ENCODE measurements at places on chromosomes 6 and 20. TPM values are rescaled to one million over a fixed set of nuclear protein-coding genes. Genes with fewer than 3 reads are reported as not detected.

- peak; percentile 100 for DNase-seq
Observed at GRCh38 chr6:40962241-40962640, 76.8 kb downstream of the UNC5CL start.

Gene HRH3
- not detected for total RNA-seq

Gene UST
- 14.4 TPM for total RNA-seq

Gene F13A1
- not detected for total RNA-seq

Gene FAM209B
- total RNA-seq, result not detected

GRCh38 chr6:170050591-170051041 lies 240.3 kb downstream of the DLL1 start:
- no peak for DNase-seq

DNA sequence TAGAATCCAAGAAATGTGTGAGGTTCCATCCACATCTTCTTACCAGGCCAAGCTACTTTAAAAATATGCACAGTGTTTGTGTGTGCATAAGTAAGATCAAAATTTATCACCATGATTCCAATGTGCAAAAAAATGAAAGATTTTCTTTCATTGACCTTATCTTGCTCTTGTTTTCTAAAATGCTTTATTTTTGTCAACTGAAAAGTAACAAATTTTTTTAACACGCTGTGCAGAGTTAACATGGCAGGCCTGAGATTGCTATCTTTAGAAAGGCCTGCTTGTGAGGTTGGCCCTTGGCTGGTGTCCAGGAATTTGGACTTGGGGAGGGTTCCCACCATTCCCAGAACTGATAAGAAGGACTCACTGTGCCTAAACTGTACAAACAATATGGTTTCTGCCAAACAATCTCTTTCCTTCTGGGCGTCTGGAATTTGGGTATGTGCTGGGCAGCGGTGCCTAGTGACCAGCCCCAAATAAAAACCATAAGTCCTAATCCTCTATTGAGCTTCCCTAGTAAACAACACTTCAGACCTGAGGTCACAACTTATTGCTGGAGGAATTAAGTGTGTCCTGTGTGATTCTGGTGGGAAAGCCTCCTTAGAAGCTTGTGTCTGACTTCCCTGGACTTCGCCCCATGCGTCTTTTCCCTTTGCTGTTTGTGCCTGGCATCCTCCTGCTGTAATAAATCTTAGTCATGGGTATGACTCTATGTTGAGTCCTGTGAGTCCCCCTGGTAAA lies 19.8 kb upstream of the MYLIP start:
- DNase-seq, result peak; percentile 14

DNA sequence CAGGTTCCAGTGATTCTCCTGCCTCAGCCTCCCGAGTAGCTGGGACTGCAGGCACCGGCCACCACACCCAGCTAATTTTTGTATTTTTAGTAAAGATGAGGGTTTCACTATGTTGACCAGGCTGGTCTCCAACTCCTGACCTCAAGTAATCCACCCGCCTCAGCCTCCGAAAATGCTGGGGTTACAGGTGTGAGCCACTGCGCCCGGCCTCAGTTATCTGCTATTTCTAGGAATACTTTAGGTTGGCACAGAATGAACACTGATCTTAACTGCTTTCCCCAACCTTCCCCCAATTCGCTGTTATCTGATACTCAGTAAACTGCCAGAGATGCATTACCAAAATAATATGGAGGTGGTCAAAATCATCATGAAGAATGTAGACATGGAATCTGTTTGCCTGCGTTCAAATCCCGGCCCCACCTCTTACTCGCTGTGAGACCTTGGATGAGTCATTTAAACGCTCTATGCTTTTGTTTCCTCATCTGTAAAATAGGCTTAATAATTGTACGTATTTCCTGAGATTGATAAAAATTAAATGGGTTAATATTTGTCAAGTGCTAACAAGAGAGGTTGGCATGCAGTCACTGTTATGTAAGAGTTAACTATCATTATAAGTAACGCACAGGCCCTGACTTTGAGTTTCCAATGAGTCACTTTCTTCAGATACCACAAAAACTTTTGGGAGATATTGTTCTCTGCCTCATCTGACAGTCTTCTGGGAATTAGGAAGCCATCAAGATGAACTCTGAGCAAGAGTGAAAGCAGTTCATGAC lies 44.5 kb upstream of the NCOA3 start:
- peak; percentile 87 for DNase-seq

- peak; percentile 91 for DNase-seq
Observed at GRCh38 chr6:130796313-130796905, 30.8 kb upstream of the SMLR1 start.

GRCh38 chr6:127385668-127386430 lies 42.4 kb upstream of the ECHDC1 start:
- DNase-seq, result no peak

DNA sequence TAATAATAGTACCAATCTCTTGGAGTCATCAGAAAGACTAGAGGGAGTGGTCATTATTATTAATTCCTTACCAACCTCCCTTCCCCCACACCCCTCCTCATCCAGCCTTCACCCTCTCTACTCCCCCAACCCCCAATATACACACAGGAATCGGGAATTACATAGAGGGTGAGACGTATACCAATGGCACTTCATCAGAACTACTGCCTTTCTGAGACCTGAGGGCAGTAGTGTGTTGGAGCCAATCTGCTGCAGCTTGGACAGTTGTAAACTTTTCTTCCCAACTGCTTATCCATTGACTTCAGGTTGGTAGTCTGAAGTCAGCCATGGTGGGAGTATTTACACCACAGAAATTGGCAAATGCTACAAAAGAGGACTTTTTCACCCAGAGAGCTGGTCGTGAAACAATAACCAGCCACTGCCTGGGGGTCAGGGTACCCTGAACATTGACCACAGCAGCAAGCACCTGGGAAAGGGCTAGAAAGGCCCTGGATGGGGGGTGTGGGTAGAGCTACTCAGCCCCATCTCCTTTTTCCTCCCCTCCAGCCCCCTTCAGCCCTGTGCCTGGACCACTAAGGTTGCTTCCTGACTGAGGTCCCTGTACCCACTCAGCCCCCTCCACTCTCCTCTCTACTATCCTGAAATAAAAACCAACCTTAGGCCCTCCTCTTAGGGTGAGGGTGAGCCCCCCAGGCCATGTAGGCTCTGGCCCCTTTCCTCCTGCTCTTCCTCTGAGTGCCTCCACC lies 161.5 kb downstream of the MRPL14 start:
- no peak for DNase-seq

Data from M059J (cell line).